ENCODE measurements at places on chromosomes 11 and 22. TPM values are rescaled to one million over a fixed set of nuclear protein-coding genes. Genes with fewer than 3 reads are reported as not detected.

MRPL21 gene
- 30.1 TPM for total RNA-seq

GRAMD1B gene
- 9.7 TPM for total RNA-seq

OR52A1 gene
- total RNA-seq: not detected

ZNF214 gene
- total RNA-seq: 3.7 TPM

TSGA10IP gene
- not detected for total RNA-seq

EP300 gene
- 64.4 TPM for total RNA-seq

KCNQ1OT1 gene
- total RNA-seq: 10.3 TPM

MS4A6E gene
- total RNA-seq: not detected

PNPLA5 gene
- total RNA-seq: not detected

PYGM gene
- total RNA-seq: 584 TPM

RAB38 gene
- 5.6 TPM for total RNA-seq

OR10D3 gene
- 0.31 TPM for total RNA-seq

DEFB131B gene
- not detected for total RNA-seq

CACNA1I gene
- 0.10 TPM for total RNA-seq

PRG2 gene
- total RNA-seq: not detected

CDCA5 gene
- 4.9 TPM for total RNA-seq

STARD10 gene
- total RNA-seq: 43.3 TPM

TH gene
- total RNA-seq: 0.62 TPM

FBLN1 gene
- 115 TPM for total RNA-seq

RIC3 gene
- 5.7 TPM for total RNA-seq

HMOX1 gene
- 11.1 TPM for total RNA-seq

OR51E2 gene
- total RNA-seq: not detected

CCDC188 gene
- total RNA-seq: 1.1 TPM

MRGPRE gene
- 0.41 TPM for total RNA-seq

Measured in tongue (tissue), 3 donors.